ENCODE measurements at places on chromosomes 5 and 9. TPM values are rescaled to one million over a fixed set of nuclear protein-coding genes. Genes with fewer than 3 reads are reported as not detected.

PNPLA7 gene
- total RNA-seq: under 0.01 TPM

SLC28A3 gene
- total RNA-seq: 0.06 TPM

BAAT gene
- not detected for total RNA-seq

FGF1 gene
- total RNA-seq: 0.63 TPM

GMCL2 gene
- not detected for total RNA-seq

COL23A1 gene
- 21.7 TPM for total RNA-seq

OSMR gene
- 5.5 TPM for total RNA-seq

DNA sequence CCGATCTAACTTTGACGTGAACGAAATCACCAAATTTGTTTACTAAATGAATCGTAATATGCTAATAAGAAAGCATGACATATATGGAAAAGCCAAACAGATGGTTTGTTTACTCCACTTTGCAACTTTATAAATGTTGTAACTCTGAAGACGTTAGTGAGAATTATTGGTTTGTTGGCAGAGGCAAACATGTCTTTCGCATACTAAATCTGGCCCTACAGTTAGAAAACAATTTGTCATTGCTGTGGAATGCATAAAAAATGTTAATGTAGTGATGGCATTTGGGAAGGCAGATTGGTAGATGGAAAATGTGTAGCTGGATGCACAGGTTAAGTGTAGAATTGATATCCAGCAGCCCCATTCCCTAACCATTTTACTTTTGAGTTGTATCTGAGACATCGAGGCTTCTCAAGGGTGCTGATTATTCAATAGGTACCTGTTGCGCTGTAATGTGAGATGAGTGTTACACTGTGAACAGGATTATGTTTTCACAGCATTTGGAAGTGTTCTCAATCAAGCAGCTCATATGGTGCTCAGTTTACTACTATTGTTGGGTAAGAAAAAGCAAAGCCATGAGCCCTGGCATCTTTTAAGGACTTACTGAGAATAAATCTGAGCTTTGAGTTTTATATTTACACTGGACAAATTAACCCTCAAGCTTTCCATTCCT lies 444.8 kb downstream of the BNC2 start:
- DNase-seq: no peak

DNA sequence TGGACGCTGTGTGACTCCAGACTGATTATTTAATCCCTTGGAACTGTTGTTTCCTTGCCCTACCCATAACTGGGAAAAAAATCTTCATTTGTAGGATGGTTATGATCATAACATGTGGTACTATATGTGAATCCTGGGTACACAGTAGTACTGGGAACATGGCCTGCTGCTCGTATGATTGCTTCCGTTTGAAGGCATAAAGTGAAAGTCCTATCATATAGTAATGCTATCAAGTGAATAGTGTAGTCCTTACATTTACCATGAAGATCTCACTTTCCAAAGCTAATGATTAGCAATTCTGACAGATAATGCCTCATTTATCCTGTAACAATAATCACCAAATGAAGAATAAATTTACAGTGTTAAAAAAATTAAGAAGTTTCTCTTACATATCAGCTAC lies 53.2 kb downstream of the MEF2C start:
- no peak for DNase-seq

DNA sequence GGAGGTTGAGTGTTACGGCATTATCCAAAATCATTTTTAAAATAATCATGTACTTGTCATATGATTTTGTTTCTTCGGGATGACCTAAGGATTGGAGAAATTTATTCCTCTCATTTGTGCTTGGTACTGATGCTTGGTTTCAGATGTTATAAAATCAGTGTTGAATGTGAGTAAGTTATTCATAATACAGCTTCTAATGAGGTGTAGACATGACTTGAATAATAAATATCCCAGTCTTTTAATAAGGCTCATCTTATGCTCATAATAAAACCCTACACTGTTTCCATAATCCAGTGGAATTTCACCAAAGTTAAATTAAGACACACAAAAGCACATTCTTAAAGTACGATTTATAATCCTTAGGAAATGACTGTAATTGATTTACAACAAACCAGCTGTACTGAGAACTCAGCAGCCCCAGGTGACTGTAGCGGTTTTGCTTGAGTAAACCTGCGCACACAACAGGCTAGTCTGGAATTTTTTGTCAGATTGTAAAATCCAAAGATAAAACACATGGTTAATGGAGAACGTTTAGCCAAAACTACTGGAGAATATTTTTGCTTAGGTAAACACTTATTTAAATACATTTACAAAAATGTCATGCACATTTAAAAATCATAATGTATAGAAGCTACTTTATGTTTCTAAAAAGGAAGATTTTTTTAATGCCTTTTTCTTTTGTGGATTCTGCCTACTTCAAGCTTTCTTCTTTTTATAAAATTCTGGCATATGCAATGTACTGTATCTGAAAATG lies 609.8 kb upstream of the GRAMD2B start:
- no peak for DNase-seq

GRCh38 chr5:36304095-36304805 lies 2.5 kb upstream of the RANBP3L start:
- DNase-seq: no peak

- no peak for DNase-seq
These were observed 241.0 kb upstream of the KIF2A start for GRCh38 chr5:62065050-62065449.

GRCh38 chr5:115594128-115595047 lies 7.9 kb downstream of the TICAM2 start:
- DNase-seq: no peak

- no peak for DNase-seq
These were observed 24.6 kb downstream of the APC start for GRCh38 chr5:112762113-112762810.

- DNase-seq: no peak
These were observed 149.5 kb downstream of the C9orf50 start for GRCh38 chr9:129471201-129472019.

DNA sequence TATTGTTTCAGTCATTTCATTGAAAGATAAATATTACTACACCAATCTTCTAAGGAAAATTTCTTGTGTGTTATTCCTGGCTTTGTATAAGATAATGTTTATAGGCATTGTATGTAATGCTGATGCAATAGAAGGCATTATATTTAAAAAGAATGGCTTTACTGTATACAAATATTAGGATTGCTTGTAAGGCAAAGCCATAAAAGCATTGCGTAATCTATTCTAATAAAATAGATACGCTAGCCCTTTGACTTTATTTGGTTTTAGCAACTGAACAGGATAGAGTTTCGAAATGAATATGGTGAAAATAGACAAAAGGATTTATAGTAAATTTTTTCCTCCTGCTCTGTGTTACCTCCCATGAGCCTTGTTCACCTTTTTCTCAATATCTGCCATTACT lies 5.5 kb upstream of the LYSMD3 start:
- no peak for DNase-seq

DNA sequence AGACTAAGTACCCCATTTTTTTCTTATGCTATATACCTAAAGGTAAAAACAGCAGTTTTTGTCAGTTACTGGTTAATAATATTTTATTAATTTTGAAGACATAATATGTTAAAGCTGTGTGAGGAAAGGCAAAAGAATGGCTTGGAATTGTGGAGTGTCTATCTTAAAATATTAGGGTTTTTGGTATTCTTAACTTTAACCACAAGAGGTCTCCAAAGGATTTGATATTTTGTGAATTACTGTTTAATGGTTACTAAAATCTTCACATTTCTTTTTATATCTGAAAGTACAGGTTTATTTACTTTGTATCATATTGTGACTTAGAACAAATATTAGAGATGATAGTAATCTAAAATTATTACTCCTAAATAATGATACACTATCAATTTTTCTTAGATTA lies 32.0 kb upstream of the DHFR start:
- DNase-seq: no peak

GRCh38 chr9:106283769-106284168 lies 579.2 kb upstream of the ZNF462 start:
- DNase-seq: no peak

DNA sequence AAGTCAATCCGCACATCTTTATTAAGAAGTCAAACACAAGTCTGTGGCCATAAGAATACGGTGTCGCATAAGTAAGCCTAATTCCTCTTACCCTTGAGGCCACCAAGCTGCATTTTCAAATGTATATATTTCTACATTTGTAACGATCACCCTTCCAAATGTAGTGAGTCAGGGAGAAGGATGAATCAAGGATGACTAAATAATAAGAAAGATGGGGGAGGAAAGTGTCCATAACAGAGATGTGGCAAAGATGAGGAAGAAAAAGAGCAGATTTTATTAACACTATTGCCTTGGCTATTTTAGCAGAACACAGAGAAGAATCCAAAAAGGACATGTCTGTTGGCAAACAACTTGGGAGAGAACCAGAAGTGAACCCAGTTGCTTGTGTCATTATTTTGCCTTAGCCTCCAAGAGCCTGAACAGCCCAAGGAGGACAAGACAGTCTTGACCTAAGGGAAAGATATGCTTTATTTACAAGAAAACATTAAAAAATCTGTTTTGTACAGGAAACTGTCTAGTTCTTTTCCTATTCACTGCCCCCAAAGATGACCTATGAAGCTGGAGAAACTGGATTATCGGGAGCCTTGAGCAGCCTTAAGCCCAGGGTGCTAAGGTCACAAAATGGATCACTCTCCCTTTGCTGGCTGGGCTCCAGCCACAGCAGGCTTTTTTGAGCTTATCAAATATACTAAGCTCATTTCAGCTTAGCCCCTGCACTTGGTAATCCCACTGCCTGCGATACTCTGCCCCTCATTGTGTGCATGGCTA lies 101.5 kb downstream of the PLCXD3 start:
- no peak for DNase-seq

GRCh38 chr5:86806206-86806605 lies 188.5 kb downstream of the COX7C start:
- DNase-seq: peak; percentile 15

- DNase-seq: no peak
These were observed 56.6 kb downstream of the GNAQ start for GRCh38 chr9:77975036-77975435.

GRCh38 chr5:129748913-129749880 lies 1.3 kb downstream of the MINAR2 start:
- DNase-seq: no peak

- DNase-seq: no peak
These were observed 205.1 kb upstream of the RGMB start for GRCh38 chr5:98568336-98568735.

DNA sequence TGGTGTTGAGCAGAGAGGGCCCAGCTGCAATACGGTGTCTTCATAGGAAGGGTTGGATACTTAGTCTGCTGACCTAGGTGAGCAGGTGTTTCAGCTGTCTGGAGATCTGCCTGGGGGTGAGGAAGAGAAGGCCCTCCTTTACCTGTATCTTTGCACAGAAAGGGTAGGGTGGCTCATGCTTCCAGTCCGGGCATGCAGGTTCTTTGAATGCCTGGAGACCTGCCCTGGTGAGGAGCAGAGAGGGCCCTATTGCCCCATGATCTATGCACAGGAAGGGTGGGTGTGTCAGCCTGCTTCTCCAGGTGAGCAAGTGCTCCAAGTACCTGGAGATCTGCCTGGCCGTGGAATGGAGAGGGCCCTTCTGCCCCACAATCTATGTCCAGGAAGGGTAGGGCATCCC lies 63.0 kb downstream of the FER start:
- DNase-seq: no peak

DNA sequence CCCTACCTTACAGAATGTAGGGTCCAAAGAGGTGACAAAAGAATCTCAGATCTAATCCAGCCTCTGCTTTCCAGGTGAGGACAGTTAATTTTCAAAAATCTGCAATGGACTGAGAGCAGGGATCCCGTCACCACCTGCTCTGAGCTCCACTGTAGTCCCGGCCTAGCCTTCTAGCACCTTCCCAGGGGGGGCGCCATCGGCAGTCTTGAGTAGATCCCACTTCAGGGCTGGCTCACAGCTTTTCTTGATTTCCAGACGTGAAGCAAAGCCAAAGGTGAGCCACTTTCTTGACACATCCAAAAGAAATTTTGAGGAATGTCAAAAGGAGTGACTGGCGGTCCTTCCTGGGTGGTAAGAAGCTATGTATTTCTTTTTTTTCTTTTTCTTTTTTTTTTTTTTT lies 114.1 kb downstream of the SYK start:
- DNase-seq: peak; percentile 57

GRCh38 chr5:96117771-96118651 lies 156.4 kb upstream of the ELL2 start:
- no peak for DNase-seq

GRCh38 chr9:128304136-128304970 lies 17.9 kb downstream of the TRUB2 start:
- no peak for DNase-seq

DNA sequence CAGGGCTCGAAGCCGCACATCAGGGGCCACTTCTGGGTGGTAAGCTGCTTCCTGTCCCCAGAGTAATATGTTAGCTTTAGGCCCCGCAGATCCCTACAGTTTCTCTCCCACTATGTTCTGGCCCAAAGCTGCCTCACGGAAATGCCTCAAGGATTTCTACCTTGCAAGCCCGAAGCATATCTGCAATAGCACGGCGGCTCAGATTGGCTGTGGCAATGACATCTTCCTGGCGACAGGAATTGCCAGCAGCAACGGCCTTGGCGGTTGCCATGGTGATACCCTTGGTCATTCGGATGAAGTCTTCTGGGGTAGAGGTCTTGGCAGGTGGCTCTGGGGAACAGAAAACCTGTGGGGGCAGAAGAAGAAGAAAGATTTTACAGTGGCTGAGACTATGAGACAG lies 10.3 kb upstream of the TPM2 start:
- no peak for DNase-seq

All from Daoy (cell line).